ENCODE measurements at places on chromosomes 7 and 10.
A peak's percentile ranks its signal among the peaks of the same experiment; 100 is the strongest.

DNA sequence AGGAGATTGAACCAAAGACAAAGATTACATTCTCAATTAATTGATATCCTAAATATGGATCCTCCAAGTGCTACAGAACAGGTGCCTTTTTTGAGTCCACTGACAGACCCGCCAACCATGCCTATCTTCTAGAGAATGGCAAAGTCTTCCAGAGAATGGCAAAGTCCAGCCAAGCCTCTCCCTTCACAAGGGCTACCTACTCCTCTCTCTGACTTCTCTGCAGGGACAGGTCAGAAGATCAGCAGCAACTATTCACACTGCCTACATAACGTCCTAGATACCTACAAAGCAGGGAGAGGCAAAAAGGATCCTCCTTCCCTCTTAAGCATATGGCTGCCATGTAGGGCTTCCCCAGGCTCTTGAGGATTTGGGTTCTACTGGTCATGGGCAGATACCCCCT is 12.4 kb downstream of the UBE2H start:
- no peak for DNase-seq

- DNase-seq = no peak
These were observed 153.4 kb downstream of the MLLT10 start for GRCh38 chr10:21687266-21688008.

DNA sequence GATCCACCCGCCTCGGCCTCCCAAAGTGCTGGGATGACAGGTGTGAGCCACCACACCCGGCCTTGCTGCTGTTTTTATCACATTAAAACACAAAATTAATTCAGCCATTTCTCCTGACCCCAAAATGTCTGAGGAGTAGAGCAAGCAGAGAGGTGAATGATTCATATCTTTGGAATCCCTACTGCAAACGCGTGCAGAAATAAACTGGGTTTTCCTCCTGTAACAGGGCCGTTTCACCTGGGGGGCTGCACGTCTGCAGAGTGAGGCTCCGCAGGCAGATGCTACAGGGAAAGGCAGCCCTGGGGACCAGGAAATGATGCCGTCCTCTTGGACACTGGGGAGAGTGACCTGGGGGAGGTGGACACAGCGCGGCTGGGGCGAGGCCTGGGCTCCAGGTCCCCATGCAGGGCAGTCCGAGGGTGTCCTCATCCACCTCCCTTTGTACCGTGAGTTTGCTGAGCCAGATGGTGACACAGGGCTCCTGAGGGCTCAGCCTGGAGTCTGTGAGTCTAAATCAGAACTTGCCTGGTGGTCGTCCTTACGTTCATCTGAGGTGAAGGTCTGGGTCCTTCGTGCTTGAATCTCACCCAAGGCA is 41.9 kb downstream of the PDGFA start:
- no peak for DNase-seq

- DNase-seq = peak; percentile 28
These were observed 24.3 kb downstream of the TECTB start for GRCh38 chr10:112307358-112308124.

- no peak for DNase-seq
These were observed 63.7 kb upstream of the CREB5 start for GRCh38 chr7:28348636-28349035.

DNA sequence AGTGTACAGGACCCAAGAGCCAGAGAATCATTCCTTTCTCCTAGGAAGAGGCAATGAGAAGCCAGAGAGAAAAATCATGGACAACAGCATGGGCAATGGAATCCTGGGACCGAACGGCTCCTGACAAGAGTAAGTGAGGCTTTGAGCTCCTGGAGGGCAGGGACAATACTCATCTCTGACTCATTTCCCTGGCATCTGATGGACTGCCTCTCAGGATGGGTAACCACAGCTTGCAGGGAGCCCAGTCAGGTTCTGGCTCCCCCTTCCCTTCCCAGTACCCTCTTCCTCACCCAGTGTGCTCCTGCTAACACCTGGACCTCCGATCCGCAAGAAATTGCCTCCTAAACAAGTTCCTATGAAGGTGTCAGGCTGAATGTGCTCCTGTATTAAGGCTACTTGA is 51.2 kb upstream of the SORCS3 start:
- no peak for DNase-seq

GRCh38 chr10:81843042-81843441 is 32.0 kb upstream of the NRG3 start:
- no peak for DNase-seq

DNA sequence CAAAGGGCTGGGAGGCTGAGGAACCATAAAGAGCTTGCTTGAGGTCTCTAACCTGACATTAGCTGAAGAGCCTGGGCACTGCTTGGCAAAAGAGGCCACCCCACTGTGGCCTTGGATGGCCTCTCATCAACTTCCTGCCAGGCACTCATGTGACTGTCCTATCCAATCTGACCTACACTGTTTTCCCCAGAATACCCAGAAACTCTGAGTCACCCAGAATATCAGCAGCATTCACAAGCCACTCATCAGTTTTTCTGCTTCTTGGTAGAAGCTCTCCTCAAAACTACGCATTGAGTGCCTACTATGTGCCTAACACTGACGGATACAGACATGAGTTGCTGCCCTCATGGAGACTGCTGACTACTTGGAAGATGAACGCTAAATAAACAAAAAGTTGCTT is 4.1 kb upstream of the NT5C2 start:
- peak; percentile 14 for DNase-seq

- DNase-seq = no peak
These were observed 24.4 kb downstream of the TMEM273 start for GRCh38 chr10:49163741-49164140.

GRCh38 chr10:118116715-118117449 is 70.1 kb upstream of the RAB11FIP2 start:
- no peak for DNase-seq

GRCh38 chr7:158246272-158246959 is 341.2 kb downstream of the PTPRN2 start:
- DNase-seq = no peak

DNA sequence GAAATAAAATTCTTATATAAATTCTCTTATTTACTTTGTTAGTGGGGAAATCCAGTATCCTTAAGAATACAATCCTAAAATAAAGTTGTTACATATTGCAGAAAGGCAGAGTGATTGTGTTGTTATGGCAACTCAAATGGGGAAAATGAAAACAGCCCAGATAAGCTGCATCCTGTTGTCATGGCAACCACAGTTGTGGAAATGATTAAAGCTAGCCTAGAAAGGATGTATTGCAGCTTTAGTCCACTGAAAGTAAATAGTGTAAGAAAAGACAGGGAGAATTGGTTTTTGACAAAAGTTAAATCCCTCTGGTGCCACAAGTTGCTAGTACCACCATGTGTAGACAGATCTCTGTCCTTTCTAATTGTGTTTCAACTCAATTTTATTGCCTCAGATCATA is 43.2 kb downstream of the BTRC start:
- DNase-seq = peak; percentile 76

GRCh38 chr7:73876361-73876760 is 15.4 kb downstream of the TMEM270 start:
- no peak for DNase-seq

DNA sequence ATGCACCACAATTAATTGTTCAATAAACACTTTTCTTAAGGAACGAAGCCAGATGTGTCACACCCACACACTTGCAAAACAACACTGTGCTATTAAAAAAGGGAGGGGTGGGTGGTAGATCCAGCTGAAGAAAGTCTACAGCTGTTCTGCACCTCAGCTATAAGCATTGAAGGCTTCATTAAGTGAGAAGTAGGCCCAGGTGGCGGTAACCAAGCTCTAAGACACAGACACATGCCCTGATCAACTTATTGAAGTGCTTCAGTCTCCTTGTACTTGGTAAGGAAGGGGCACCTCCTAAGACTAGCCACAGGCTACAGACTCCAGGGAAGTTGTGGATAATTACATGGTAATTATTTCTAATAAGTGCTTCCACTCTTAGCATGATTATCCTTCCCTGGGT is 4.5 kb upstream of the CPVL start:
- no peak for DNase-seq

DNA sequence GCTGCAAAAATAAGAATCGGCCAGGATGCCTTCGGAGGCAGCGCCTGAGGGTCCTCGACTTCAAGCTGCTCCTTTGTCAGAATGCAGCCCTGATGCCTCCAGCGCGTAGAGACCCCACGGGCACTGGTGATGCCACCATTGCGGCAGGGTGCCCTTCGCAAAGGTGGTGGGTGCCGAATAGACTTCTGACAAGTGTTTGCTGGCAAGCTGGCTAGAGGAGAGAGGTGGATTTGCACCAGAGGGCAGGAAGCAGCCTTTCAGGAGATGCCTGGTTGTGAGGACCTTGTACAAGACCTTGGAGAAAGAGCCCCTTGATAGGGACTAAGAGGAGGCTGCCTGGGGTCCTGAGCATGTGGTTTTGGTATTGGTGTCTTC is 103.2 kb upstream of the PPIF start:
- DNase-seq = no peak

GRCh38 chr7:53661645-53662217 is 626.3 kb downstream of the POM121L12 start:
- no peak for DNase-seq

DNA sequence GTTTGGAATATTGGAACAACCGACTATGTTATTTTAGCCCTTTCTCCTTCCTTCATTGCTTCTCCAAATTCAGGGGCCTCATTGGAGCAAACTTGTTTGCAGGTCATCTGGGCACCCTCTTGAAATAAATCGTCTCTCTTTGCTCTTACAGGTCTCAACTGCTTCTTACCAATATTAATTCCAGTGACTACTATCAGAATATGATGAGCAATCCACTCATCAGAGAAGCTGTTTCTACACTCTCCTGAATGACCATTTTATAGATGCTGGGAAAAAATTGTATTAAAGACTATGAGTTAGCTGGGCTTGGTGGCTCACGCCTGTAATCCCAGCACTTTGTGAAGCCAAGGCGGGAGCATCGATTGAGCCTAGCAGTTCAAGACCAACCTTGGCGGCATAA is 12.5 kb upstream of the HNRNPF start:
- no peak for DNase-seq

- DNase-seq = no peak
These were observed 31.5 kb downstream of the PIK3AP1 start for GRCh38 chr10:96688789-96689188.

GRCh38 chr7:34240417-34240816 is 335.1 kb downstream of the BMPER start:
- no peak for DNase-seq

DNA sequence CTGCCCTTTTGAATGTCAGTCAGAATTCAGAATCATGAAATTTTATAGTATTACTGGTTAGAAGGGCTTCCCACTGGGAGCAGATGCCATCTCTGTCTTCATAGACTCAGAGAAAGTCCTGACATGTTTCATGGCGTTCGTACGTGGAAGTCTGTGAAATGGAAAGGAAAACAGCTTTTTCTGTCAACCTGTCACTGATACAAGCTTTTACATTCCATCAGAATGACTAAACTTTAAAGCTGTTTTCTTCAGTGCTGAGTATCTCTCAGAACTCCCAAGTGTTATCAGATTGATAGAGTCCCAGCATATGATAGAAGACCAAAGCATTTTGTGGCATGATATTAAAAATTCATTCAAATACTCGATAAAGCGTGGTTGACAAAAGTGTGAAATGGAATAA is 726.7 kb upstream of the GALNT17 start:
- no peak for DNase-seq

DNA sequence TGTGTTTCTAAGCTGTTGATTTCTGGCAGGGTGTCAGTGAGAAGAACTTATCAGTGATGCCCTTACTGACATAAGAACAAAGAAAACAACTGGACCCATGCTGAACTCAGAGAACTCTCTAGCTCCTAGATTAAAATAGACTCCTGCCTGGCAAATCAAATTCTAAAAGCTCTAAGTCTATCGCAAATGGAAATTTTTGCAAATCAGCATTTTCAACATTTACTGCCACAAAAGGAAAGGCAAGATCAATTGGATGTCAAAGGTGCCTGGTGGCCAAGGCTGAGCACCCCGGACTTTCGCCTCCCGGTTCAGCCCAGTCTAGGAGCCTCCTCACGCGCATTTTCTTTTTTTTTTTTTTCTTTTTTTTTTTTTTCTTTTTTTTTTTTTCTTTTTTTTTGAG is 251.6 kb downstream of the TCERG1L start:
- no peak for DNase-seq

GRCh38 chr10:108250936-108251620 is 1086.6 kb upstream of the SORCS1 start:
- no peak for DNase-seq

- no peak for DNase-seq
These were observed 11.9 kb upstream of the INPP5F start for GRCh38 chr10:119713744-119714483.

GRCh38 chr7:106485031-106485551 is 175.9 kb downstream of the CCDC71L start:
- no peak for DNase-seq

GRCh38 chr10:94991243-94991888 is 52.9 kb downstream of the CYP2C9 start:
- no peak for DNase-seq

- no peak for DNase-seq
These were observed 102.1 kb downstream of the CUX1 start for GRCh38 chr7:101919363-101920115.

- no peak for DNase-seq
These were observed 50.2 kb downstream of the ELFN1 start for GRCh38 chr7:1720326-1720725.

DNA sequence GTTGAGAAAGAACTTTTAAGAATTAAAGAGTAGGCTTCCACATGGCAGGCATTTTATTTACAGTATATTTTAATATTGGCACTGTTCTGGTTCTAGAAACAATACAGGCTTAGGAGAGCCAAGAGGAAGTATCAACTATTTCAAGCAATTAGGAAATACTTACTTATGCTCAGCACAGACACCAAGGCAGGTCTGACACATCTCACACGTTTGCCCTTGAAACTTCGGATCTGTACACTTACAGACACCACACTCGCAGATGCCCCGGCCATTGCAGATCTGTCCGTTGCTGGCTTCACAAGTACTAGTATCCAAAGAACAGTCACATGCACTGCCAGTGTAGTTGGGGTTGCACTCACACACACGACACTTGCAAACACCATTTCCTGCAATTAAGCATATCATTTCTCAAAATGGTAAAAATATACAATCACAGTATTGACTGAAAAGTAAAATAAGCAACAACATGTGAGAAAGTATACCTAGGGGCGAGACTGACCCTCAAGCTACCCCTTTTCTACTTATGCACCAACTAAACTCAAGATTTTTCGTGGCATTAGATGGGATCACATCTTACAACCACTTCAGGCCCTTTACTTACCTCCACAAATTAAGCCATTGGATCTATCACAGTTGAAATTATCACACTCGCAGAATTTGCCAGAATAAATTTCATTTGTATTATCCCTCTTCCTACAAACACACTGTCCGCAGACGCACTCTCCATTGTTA is 46.6 kb downstream of the ITGB1 start:
- no peak for DNase-seq

- DNase-seq = no peak
These were observed 86.0 kb downstream of the SAMD9 start for GRCh38 chr7:93031795-93032194.

GRCh38 chr7:29271319-29271658 is 76.7 kb downstream of the CHN2 start:
- DNase-seq = no peak

Data from CD4-positive, alpha-beta T cell treated with Interleukin-15 for 4 hours (primary cell).